KBM-7 (cell line): ENCODE measurements at places on chromosomes 2 and 18.

DNA sequence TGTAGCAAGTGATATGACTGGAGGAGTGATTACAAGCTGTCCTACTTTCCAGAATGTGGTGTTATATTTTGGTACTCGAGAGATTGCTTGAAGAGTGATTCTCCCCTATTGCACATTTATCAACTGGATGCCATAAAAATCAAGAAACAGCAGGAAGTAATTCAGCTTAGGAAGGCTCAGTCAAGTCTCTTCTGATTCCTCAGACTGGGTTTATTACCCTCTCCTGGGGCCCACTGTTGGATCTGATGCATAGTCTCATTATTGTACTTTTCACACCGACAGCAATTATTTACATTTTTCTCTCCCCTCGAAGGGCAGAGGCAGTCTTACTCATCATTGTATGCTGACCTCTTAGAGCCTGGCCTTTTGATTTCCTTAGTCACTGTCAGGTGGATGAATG lies 9.3 kb downstream of the NOSTRIN start:
- no peak for DNase-seq

DNA sequence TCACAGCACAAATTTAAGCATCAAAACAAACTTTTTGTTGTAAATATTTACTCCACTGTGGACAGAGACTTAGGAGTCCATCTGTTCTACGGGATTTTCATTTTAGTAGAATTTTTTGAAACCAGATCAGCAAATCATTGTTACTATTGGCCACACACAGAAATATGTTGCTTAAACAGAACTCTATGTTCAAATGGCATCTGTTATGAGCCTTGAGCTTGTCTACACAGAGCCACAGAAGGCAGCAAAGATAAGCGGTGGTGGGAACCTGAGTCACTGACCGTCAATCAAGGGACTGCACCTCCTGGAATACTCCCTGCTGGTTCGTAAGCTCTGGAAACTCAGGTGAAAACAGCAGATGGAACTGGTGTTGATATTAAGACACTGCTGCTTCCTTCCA lies 156.8 kb downstream of the TMEM200C start:
- no peak for DNase-seq

DNA sequence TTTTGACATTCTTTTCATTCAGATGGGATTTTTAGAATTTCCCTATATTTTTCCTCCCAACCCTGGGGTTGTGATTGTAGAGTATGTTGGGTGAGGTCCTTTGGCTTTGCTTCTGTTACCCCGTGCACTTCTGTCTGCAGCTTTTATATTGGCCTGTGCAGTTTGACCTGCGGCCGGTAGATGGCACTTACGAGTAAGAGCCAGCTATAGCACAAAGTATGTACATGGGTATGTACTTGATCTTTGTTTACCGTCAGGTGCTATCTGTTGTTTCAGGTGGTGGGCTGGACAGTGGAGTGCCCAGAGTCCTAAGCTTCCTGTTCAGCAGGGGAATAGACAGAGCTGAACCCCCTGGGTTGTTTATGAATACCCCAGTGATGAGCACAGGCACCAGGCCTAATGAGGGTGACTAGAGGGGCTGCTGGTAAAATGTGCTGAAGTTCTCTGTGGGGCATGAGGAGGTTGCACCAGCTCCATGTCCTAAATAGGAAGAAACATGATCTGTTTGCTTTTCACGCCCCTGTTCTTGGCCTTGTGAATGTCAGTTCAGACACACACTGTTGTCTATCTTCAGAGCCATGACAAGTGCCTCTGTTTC lies 58.9 kb upstream of the THUMPD2 start:
- DNase-seq = peak; percentile 68

DNA sequence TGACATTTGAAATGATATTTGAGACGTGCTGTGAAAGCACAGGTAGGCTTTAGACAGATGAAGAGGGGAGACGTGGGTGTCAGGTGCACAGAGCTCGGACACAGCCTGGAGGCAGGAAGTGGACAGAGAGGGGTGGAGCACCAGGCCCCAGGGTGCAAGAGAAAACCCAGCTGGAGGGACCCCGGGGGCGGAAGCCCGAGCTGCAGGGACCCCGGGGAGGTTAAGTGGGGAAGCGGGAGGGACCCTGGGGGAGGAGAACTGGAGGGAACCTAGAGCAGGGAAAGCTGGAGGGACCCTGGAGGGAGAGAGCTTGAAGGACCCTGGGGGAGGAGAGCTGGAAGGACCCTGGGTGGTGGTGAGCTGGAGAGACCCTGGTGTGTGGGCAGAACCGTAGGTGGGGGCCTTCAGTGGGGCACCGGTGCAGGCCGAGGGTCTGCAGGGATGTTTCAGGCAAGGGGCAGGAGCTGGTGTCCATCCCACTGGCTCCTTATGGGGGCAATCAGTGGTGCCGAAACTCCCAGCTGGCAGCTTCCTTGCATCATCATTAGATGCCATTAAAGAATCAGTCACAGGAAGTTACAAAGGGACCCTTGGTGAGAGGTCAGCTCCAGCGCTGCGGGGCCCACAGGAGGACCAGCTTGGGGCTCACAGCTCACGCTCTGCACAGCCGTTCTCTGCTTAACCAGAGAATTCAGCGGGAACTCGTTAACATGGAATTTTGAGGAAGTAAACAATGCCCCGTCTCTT lies 246.6 kb downstream of the EIPR1 start:
- peak; percentile 45 for DNase-seq

DNA sequence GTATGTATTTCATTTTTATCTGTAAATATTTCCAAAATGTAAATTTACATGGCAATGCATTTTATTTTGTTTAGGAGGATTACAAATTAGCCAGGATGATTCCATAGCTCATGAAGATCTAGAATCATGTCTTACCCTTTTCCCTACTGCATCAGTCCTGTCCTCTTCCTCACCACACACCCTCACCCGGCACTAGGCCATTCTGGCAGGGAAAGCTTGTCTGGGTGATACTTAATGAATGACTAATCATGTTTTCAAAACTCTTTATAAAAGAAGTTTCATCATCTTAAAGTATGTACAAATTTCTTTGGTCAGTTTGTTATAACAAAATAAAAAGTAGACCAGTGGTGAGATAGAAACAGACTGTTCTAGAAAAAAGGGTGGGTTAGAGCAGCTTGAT lies 283.3 kb upstream of the VWC2L start:
- DNase-seq = no peak

- DNase-seq = no peak
Observed at GRCh38 chr18:28095041-28095440, 81.9 kb downstream of the CDH2 start.

GRCh38 chr2:151021747-151022452 lies 239.8 kb downstream of the RBM43 start:
- DNase-seq = no peak

DNA sequence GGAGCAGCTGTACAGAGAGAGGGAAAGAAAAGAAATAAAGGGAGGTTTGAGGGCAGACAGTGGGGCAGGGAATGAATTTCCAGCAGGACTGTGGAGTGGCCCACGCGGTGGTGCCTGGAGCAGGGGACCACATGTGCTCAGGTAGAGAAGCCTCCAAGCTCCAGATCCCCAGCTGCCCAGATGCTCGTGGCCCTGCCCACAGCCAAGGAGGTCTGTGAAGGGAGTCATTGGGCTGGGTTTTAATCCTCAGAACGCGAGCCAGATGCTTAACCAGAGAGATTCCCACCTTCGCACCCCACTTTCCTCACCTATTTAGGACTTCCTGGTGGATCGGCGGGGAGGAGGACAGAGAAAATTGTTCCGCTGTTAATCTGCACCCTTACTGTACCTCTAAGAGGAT lies 369.4 kb downstream of the PARD3B start:
- DNase-seq = no peak

DNA sequence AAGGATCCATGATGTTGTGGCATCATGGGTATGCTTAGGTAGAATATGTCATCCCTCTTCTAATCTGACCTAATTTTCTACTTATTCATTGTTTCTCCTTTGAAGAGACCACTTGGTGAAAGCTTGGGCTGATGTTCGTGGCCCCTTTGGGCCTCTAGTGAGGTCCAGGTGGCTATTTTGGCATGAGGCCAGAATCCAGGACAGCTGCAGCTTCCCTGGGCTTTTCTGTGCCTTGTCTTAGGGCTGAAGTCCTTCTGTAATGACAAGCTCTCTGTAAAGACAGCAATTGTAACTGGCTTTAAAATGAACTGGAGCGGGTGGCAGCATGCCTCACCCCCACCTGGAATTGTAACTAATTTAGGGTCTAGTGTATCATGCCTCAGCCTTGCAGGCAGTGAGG lies 15.6 kb upstream of the MC2R start:
- DNase-seq = no peak

GRCh38 chr2:9264301-9264700 lies 57.7 kb downstream of the ASAP2 start:
- DNase-seq = no peak

- no peak for DNase-seq
Observed at GRCh38 chr2:43676322-43677050, at the start of gene C1GALT1C1L. Gene C1GALT1C1L, minus strand, starts transcription at chr2:43676429. Its CDS starts 107 bp downstream, at chr2:43676322.

- no peak for DNase-seq
Observed at GRCh38 chr2:222242532-222242931, 56.3 kb downstream of the PAX3 start.

GRCh38 chr2:133755480-133756300 lies 187.4 kb upstream of the NCKAP5 start:
- no peak for DNase-seq

GRCh38 chr2:173456960-173457359 lies 102.3 kb downstream of the CDCA7 start:
- no peak for DNase-seq

- no peak for DNase-seq
Observed at GRCh38 chr2:218999881-219000568, 6.8 kb upstream of the CRYBA2 start.

GRCh38 chr18:37409878-37410277 lies 155.7 kb downstream of the CELF4 start:
- DNase-seq = no peak

DNA sequence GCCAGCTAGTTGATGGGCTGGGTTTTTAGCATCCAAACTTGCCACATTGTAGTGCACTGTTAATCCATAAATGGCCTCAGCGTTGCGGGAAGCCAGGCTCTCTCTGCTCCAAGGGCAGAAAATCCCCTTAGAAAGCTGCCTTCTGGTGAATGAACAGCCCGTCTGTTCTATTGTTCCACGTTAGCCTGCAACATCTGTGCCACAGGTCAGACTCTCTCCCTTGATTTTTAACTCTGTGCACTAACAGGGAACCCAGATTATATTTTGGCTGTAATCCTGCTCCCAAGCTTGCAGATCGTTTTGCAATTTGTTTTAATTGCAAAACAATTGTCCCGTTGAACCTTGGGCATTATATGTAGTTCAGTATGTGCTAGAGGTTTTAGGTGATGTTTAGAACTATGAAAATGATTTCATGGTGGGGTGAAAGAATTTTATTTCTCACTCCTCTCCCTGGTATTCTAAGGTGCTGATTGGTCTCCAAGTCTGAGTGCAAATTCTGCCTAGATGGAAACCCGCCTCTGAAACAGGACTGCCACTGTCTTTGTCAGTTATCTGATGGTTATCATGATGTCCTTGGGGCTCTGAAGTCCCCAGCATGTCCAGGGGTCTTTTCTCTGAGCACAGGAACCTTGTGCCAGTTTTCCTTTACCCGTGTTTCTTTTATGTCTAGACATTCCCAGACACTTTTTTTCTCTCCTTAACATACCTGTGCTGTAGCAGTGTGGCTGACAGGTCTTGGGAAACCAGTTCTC lies 106.6 kb downstream of the MAP4K4 start:
- DNase-seq = no peak

GRCh38 chr18:49638891-49639557 lies 77.2 kb downstream of the LIPG start:
- no peak for DNase-seq

GRCh38 chr2:199552141-199552540 lies 94.4 kb upstream of the SATB2 start:
- no peak for DNase-seq

GRCh38 chr18:64185987-64186386 lies 37.1 kb upstream of the LINC00305 start:
- DNase-seq = no peak

- DNase-seq = no peak
Observed at GRCh38 chr2:201572846-201573508, 70.3 kb downstream of the TMEM237 start.

DNA sequence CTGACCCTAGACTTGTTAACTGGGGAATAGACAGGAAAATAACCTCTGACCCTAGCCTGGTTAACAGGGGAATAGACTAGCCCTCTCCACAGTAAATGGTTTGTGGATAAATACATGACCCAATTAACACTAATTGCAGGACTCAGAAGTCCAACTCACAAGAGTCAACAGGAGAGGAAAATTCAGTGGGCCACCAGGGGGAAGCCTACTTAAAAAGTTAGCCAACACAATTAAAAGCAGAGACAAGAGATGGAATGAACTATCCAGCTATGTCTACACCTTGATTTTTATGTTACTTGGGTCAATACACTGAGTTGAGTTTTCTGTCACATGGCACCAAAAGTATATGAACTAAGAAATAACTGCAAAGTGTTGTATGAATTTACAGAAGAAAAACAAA lies 158.8 kb upstream of the SLC39A10 start:
- peak; percentile 67 for DNase-seq

GRCh38 chr2:212882626-212883025 lies 268.8 kb downstream of the IKZF2 start:
- DNase-seq = no peak

- DNase-seq = peak; percentile 55
Observed at GRCh38 chr2:217993817-217994463, 8.9 kb downstream of the TNS1 start.

GRCh38 chr2:158805936-158806335 lies 10.8 kb downstream of the DAPL1 start:
- DNase-seq = no peak

- no peak for DNase-seq
Observed at GRCh38 chr2:161332371-161332967, 24.2 kb downstream of the PSMD14 start.

GRCh38 chr2:232231554-232231953 lies 147.0 kb upstream of the ALPP start:
- DNase-seq = no peak

GRCh38 chr2:102291319-102292075 lies 19.9 kb upstream of the IL1RL1 start:
- peak; percentile 85 for DNase-seq

DNA sequence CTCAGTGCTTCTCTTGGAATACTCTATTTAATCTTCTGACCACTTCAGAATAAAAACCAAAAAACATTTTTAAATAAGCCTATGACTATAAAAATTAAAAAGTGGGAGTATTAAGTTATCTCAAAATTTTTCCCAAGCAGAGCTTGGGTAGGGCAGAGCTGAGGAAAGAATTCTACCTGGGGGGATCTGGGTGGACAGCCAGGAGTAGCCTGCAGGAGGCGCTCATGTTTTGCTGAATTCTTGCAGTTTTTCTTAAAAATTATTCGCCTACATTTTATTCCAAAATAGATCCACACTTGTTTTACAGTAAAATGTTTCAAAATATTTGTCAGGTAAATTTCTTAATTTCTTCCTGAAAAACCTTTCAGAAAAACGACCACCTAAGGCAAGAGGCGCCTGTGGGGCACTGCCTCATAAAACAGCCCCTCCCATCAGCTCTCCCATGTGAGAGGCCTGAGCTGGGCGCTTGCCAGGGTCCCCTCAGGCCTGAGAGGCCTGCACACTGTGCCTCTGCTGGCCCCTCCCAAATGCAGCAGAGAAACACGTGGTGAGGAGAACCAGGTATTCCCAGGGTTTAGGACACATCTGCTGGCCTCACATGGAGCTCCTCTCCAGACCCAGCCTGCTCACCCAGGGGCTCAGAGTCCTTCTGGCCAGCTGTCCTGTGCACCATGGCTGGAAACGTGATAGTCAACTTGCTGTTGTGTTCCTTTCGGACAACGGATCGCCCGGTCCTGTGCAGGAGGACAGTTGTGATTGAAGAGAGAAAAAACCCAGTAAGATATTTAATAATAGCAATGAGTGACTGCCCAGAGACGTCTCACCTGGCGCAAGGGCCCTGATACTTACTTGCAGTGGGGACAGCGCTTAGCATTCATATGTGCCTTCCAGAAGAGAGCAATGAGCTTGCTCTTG lies 17.5 kb downstream of the POLR1A start:
- DNase-seq = peak; percentile 21

GRCh38 chr18:11497585-11497984 lies 111.8 kb upstream of the SLC35G4 start:
- DNase-seq = no peak
